Fibroblast of lung (primary cell): ENCODE measurements at places on chromosomes 13 and 19. TPM values are rescaled to one million over a fixed set of nuclear protein-coding genes. Genes with fewer than 3 reads are reported as not detected.

RAB3A gene
- 0.77 and 2.0 TPM in 2 replicates for total RNA-seq

PCP2 gene
- not detected in 2 replicates for total RNA-seq

CGB8 gene
- not detected in 2 replicates for total RNA-seq

ZNF223 gene
- 4.6 and 5.3 TPM in 2 replicates for total RNA-seq

SMAD9 gene
- 2.6 and 4.8 TPM in 2 replicates for total RNA-seq

ZSCAN18 gene
- 51.6 and 71.0 TPM in 2 replicates for total RNA-seq

ETFB gene
- 71.7 and 123 TPM in 2 replicates for total RNA-seq

KLHL1 gene
- total RNA-seq: not detected in 2 replicates

IQCN gene
- total RNA-seq: 0.51 and 0.83 TPM in 2 replicates

FBN3 gene
- under 0.01 TPM in 1 of 2 replicates, not detected in the other for total RNA-seq

CILP2 gene
- total RNA-seq: 0.51 and 0.66 TPM in 2 replicates

ZNF154 gene
- 3.3 and 6.3 TPM in 2 replicates for total RNA-seq

SLC15A1 gene
- not detected in 2 replicates for total RNA-seq

DMKN gene
- total RNA-seq: 14.2 and 29.3 TPM in 2 replicates

CLDN10 gene
- not detected in 2 replicates for total RNA-seq

ZGLP1 gene
- 0.51 and 0.66 TPM in 2 replicates for total RNA-seq

SERP2 gene
- total RNA-seq: 9.2 and 15.5 TPM in 2 replicates

IFNL2 gene
- not detected in 2 replicates for total RNA-seq

C19orf73 gene
- total RNA-seq: 0.51 and 0.83 TPM in 2 replicates

NALCN gene
- 0.77 and 1.5 TPM in 2 replicates for total RNA-seq

ZNF98 gene
- 0.50 TPM in 1 of 2 replicates, not detected in the other for total RNA-seq

TTC9B gene
- total RNA-seq: not detected in 2 replicates

IRGC gene
- total RNA-seq: not detected in 2 replicates

FFAR1 gene
- not detected in 2 replicates for total RNA-seq

MBD3L3 gene
- total RNA-seq: not detected in 2 replicates

NAPSA gene
- total RNA-seq: under 0.01 and 0.17 TPM in 2 replicates

CEACAM4 gene
- total RNA-seq: not detected in 2 replicates

SIGLEC8 gene
- not detected in 2 replicates for total RNA-seq

TLE2 gene
- 3.8 and 4.9 TPM in 2 replicates for total RNA-seq

SLC25A41 gene
- total RNA-seq: under 0.01 and 0.26 TPM in 2 replicates
